ENCODE measurements at places on chromosomes 2 and 18.

- peak; percentile 71 for DNase-seq
These were observed 157.8 kb downstream of the SMAD2 start for GRCh38 chr18:47772374-47773248.

DNA sequence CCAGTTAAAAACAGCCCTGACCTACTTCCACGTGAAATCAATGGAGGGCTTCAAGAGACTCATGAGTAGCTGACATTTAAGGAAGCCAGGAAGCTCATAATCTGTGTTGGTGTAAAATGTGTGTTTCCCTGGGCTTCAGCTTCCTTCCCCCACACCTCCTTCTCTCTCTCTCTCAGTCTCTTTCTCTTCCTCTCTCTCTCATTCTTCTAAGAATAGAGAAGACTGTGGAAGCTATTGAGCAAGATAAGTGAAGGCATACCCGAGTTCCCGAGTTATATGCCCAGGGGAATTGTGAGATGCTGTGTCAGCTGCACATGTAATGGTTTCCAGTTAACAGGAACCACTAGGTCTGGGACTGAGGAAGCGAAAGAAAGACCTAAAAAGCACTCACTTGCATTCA, 199.4 kb downstream of the NYAP2 start:
- DNase-seq = no peak

DNA sequence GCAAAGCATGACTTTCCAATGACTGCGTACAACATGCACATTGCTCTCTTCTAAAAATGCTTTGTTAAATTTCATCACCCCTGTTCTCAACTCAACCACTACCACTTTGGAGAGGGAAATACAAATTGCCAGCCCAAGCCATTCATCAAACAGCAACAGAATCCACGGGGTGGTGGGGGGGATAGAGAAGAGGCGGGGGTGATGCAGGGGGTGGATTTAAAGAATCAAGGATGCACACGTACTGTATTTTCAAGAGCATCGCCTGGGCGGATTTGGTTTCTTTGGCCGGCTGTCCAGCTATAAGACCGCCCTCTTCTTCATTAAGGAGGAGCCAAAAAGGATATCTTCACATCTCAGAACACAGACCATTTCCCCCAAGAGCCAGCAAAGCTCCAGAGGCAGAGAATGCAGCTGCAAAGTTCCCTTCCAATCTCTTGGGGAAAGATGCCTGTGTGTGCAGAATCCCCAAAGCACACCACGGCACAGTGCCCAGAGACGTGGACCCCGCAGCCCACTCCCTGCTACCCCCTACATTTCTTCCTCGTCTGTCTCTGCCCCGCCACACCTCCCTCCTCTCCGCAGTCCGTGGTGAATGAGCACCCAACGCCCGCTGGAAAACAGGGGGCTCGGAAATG, 977 bp downstream of the SLC8A1 start:
- DNase-seq = no peak

- no peak for DNase-seq
These were observed 53.9 kb downstream of the LDLRAD4 start for GRCh38 chr18:13272416-13272815.

- DNase-seq = no peak
These were observed 410.2 kb upstream of the CHST9 start for GRCh38 chr18:27595113-27595838.

Measured in stimulated activated CD4-positive, alpha-beta T cell treated with anti-CD3 and anti-CD28 coated beads, Interleukin-2, amount 100 ng/mL, for 48 hours (primary cell).